ENCODE measurements at places on chromosomes 1 and 21.

DNA sequence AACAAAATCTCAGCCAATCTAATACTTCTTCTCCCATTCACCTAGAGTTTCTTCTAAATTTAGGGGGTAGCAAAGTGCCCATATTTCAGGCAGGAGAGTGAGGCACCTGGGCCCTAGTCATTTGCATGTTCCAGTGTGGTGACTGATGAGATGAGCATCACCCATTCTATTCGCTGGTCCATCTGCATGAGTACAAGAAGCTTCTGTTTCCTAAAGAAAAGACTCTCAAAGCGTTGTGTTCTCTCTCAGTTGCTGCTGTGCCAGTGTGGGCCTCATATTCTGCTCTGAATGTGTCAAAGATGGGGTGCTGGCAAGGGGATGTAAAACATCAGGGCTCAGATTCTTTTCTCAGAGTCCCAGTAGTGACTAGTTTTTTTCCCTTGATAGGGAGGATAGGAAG lies 16.1 kb upstream of the DPYD start:
- no peak for DNase-seq

DNA sequence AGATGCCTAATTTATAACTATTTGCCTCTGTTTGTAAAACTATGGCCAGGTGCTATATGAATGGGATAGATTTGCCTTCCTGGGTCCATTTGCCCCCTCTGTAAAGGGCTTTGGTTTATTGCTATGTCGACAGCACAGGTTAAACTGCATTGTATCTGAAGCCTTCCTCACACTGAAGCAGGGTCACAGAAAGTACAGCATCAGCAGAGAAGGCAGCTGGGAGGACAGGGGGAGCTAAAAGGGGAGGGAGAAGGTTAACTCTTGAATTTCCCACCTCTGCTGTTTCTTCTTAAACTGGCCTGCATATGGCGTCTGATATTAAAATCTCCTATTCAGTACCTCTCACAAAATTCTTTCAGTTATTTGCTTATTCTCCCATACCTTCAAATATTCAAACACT lies 297.4 kb downstream of the TM2D1 start:
- DNase-seq = no peak

DNA sequence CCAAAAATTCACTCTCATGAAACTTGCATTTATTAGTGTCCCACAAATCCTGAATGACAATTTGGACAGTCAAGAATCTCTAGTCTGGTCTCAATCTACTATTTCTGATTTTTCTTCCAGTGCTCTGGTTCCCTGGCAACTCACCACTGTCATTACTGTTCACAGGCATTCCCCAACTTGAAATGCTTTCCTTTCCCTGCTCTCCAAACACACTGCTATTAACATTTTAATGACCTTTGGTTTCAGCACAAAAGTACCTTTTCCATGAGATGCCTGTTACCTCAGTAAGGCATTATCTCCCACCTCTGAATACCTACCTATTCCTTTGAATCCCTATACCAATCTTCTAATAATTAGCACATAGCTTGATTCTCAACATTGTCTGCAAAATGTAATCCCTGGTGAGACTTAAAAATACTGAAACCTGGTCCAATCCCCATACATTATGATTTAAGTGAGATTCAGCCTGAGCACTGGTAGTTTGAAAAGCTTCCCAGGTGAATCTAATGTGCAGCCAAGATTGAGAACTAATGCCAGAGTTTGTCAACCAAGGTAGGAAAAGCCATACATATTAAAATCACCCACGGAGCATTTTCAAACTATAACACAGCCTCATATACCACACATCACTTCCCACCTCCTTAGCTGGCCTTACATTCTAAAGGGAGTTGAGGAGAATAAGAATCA lies 11.7 kb upstream of the ANGPTL3 start:
- DNase-seq = no peak

- no peak for DNase-seq
Observed at GRCh38 chr1:98490099-98490498, 171.4 kb upstream of the SNX7 start.

- DNase-seq = no peak
Observed at GRCh38 chr1:148318904-148319242, 164.2 kb downstream of the PPIAL4G start.

DNA sequence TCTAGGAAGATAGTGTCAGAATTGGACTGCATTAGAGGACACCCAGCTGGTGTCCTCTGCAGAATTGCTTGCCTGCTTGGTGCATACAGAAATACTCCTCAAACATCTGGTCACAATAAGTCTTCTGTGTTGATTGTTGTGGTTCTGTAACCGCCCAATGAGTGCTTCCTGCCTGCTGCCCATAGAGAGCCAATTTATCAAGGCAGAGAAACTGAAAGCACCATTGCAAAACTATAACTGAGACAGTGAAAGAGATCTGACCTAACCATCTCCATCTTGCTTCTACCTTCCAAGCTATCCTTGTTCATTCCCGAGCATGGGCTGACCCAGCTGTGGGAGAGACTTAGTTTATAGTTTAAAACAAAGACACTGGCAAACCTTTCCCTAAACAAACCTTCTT lies 462.4 kb upstream of the RGS18 start:
- no peak for DNase-seq

DNA sequence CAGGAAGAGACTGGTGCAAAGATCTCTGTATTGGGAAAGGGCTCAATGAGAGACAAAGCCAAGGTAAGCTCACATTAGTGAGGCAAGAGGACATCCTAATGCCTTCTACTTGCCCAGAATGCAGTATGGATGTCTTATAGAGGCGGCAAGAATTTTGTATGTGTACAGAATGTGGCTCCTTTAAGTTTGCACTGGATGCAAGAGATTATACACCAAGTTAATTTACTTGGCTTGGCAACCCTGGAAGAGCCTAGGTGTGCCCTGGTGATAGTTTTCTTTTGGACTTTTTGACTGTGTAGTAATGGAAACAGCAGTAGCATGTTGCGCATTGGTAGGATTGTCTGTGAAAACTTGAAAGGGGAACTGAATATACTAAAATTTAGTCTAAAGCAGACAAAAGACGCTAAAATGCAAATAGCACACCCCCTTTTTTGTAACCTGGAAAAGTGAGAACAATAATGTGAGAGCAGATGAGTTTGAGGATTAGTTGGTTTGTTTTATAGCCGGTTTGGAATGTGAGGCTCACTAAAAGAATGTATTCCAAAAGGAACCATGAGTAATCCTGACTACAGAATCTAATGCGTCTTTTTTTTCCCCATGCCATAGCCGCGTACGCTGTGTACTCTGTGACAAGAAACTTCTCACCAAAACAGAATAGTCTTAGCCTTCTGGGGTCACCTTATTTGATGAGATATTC lies 18.1 kb downstream of the KHDRBS1 start:
- DNase-seq = no peak

- DNase-seq = no peak
Observed at GRCh38 chr1:246367041-246367440, 140.0 kb downstream of the SMYD3 start.

DNA sequence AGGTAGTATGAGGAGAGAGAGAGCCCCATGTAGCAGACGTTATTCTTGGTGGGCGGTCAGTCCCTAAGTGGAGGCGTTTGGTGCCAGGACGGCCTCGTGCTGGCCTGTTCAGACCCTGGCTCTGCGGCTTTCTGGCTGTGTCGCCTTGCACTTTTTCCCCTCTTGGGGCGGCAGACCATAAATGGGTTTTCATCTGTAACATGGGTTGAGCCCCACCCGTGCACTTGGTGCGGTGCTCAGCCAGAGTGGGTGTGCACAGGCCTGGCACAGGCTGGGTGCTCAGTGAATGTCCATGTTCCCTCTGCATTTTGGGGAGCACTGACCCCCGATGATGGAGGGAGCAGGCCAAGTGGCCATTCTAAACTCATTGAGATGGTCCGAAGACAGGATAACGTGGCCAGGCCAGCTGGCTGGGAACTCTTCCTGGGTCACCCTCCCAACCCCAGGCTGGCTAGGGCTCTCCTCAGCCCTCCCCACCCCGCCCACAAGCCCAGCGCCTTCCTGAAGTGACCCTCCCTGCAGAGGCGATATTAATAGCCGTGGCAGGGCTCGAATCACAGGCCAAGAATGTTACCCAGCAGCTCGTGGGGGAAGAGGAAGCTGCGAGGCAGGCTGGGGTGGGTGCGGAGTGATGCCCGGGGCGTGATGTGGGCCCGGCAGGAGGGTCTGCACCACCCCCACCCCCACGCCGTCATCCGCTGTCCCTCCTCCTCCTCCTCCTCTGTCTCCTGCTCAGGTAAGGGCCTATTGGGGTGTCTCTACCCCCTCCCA lies 78.5 kb downstream of the ARHGEF10L start:
- no peak for DNase-seq

DNA sequence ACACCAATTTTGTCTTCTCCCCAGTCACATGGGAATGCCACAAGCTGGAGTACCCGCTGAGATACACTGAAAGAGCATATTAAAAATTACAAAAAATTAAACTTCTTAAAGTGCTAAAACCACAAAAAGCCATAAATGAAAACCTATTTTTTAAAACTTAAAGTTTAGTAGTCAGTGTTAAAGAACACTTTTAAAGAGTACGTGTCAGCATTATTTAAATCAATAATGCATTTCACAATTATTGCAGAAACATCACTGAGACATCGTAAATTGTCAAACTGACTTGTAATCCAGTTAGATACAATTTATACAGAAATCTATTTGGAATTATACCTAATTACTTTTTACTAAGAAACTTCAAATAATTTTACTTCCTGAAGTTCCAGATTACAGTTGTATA lies 22.9 kb downstream of the ZBTB21 start:
- no peak for DNase-seq

DNA sequence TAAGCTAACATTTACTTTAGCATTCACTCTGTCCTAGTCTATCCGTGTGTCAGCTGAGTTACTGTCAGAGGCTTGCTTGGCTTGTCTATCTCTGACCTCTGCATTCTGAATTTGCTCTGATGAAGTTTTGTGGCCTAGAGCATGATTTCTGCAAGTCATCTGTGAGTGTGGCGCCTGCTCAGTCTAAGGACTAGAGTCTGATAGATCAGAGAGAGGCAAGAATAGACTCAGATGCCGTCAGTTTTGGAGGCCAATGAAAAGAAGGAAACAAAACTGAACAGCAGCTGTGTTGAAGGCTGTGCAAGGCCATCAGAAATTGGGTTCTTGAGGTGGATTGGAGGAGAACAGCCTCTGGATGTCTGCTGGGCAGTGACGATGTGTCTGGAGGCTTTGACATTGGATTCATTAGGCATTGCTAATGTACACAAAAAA lies 573.1 kb downstream of the USP25 start:
- no peak for DNase-seq

DNA sequence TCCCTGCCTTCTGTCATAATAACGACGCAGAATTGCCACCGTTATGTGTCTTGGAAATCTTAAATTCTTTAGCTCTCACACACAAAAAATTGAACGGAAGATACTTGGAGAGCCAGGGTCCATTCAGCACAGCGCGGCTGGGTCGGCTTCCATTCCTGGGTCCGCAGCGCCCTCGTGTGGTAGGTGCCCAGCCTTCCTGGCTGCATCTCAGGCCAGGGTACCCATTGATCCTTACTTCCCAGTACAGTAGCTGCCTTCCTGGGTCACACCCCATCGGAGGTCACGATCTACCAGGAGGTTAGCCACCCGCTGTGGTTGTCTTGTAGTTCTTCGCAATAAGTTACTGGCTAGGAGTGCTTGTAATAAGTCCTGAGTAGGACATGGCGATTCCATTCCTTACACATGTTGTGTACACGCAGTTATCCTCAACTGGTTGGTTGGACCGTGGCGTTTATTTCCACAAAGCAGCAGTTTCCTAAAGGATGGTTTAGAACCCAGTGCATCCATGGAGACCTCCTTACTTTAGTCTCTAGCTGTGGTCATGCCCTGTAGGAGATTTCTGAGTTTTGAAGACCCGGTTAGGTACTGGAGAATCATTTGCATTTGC lies 9.9 kb upstream of the MTARC1 start:
- DNase-seq = peak; percentile 89

GRCh38 chr1:93661829-93662474 lies 19.7 kb downstream of the BCAR3 start:
- DNase-seq = no peak

- DNase-seq = no peak
Observed at GRCh38 chr1:28035420-28035819, 53.0 kb downstream of the EYA3 start.

GRCh38 chr1:15038232-15039016 lies 115.1 kb upstream of the TMEM51 start:
- peak; percentile 36 for DNase-seq

DNA sequence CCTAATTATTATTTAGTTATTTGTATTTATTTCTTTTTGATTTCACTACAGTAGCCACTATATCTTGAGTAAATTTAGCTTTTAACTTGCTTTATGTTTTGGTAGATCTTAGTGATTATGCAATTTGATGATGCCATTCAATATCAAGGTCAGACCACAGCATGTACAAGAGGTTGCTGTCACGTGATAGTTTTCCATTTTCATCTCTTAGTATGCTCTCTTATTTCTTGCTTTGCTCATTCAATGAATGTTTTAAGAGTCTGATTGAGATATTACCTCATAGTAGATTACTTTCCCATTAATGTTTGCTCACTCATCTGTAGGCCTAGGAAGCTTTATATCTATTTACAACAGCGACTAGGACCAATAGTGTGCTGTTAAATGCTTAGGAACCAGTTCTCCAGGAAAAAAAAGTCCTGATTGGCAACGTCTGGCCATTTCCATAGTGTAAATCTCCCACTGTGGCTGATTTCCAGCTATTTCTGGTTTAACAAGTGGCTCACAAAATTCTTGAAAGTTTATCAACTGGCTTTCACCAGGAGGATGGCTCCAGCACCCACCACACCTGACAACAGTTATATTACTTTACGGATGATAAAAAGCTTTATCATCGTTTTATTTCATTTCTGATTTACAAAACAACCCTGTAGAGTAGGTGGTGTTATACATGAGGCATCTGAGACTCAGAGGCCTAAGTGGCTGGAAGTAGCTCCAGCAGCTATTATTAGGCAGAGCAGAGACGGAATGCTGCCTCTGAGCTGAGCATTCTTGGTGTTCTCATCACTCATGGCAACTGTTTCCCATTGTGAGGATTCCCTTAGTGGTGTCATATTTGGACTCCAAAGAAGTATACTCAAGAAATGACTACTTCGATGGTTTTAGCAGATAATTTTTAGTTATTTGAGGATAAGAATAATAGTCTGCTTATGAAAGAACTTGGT lies 235.2 kb downstream of the DISC1 start:
- no peak for DNase-seq

- no peak for DNase-seq
Observed at GRCh38 chr21:46084709-46085108, 13.2 kb upstream of the COL6A2 start.

DNA sequence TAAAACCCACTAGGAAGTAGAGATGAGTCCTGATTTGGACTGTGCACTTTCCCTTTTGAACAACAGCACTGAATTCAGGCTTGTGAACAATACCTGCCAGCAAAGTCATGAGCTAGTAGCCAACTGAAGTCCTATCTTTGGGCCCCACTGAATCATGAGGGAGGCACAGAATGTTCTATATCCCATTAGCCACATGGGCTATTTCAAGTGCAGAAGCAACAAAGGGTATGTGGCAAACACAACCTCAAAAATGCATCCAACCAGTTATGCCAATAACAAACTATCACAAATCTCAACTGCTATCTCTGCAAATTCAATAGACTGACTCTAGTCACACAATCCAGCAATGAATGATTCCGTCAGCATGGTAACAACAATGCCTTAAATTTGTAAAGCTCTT lies 276.0 kb downstream of the MRPL39 start:
- DNase-seq = no peak
